ENCODE measurements at places on chromosomes 3 and 15.

- DNase-seq, result no peak
These were observed 503 bp upstream of the ATRIP start for GRCh38 chr3:48446043-48446424.

- no peak for DNase-seq
These were observed 112.8 kb upstream of the MEF2A start for GRCh38 chr15:99452728-99453636.

DNA sequence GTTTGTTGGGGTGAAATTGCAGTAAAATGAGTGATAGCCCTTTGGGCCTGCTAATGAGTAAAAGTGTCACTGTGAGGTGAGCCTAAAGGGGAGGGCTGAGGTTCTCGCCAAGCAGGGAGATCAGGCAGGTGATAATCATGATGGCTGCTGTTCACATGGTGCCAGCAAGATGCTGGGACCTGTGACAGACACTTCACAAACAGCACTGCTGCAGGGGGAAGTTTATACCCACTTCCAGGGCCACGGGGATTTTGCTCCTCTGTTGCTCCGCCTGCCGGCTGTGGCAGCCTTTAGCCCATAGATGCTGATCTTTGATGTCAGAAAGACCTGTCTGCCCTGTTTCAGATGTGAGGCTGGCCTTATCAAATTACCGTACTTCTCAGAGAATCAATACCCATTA, 96.7 kb downstream of the SV2B start:
- no peak for DNase-seq

- DNase-seq, result no peak
These were observed 774.9 kb downstream of the ROBO2 start for GRCh38 chr3:77814845-77815244.

GRCh38 chr3:13708301-13708700, 159.4 kb downstream of the FBLN2 start:
- no peak for DNase-seq

- no peak for DNase-seq
These were observed 3.1 kb downstream of the MYO1E start for GRCh38 chr15:59369597-59369996.

GRCh38 chr3:145812391-145812790, 348.6 kb downstream of the PLOD2 start:
- DNase-seq, result no peak

GRCh38 chr3:146465693-146466465, 3.5 kb downstream of the PLSCR2 start:
- DNase-seq, result no peak

- no peak for DNase-seq
These were observed 151.9 kb upstream of the BNIP2 start for GRCh38 chr15:59841036-59841435.

DNA sequence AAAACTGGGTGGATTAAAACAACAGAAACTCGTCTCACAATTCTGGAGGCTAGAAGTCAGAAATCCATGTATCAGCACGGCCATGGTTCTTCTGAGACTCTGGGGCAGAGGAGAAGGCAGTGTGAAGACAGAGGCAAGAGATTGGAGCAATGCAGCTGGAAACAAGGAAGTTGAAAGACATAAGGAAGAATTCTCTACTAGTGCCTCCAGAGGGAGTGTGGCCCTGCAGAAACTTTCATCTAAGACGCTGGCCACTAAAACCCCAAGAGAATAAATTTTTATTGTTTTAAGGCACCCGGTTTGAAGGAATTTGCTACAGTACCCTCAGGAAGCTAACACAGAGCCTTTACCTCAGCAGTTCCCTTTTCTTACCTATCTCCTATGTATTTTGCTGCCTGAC, 1012.2 kb upstream of the CADM2 start:
- no peak for DNase-seq

DNA sequence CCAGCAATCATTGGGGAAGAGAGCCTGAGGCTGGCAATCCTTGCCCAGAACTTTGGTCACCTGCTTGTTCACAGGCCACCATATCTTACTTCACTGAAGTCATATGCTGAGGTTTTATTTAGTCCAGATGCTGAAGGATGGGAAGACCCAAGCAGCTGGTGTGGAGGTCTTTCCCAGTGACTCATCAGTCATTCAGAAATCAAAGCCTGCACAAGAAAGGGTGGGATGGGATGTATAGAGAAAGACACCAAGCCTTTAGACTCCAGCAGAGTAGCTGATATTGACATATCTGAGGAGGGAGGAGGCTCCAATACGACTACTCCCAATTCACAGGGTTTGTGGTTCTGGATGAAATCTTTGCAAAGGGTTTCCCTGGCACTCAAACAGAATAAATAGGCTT, 13.0 kb upstream of the PHLDB2 start:
- no peak for DNase-seq

- no peak for DNase-seq
These were observed 118.7 kb downstream of the CACNA1D start for GRCh38 chr3:53613125-53613524.

GRCh38 chr3:44762690-44763089, 1.1 kb downstream of the KIF15 start:
- DNase-seq, result no peak
